Panc1 (cell line): ENCODE measurements at places on chromosomes 4 and X.

GRCh38 chrX:118367338-118367737 lies 21.4 kb downstream of the WDR44 start:
- no peak for DNase-seq

DNA sequence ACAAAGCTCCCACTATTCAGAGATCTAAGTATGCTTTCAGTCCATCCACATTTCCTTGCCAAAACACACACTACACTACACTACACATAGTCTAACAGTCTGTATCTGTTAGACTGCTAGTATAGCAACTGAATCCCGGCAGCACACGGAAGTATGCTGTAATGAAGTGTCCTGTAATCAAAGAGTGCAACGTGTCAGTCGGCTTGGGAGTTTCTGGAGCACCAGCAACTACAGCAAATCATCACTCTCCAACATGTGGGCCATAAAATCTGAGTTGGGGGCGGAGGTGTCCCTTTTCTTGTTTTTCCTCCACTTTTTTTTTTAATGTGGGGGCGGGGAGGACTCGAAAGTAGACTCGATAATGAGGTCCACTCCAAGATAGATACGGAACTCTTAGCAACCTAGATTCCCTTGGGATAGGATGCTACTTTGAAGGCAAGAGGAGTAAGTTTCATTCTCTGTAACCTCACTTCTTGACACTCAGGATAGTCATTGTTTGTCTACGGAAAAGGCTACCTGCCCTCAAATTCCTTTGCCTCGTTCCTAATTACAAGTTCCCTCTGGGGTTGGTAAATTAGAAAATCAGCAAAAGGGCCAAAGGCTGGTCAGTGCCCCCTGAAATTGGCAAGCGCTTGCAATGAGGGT lies 722 bp downstream of the SLC10A7 start:
- no peak for DNase-seq

DNA sequence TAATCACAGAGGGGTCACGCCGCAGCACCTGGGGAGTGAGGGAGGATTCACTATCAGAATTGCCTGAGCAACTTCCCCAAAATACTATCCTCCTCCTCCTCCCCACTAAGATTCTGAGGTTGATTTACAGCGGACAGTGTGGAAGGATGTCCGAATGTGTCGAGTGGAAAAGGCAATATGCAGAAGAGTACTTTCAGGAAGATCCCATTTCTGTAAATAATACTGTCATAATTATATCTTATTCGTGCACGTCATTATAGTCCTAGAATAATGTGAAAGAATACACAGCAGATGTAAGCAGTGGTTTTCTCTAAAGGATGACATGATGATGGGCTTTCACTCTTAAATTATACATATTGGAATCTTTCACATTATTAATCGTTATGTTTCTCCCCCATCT lies 149.8 kb upstream of the NOCT start:
- DNase-seq = no peak

GRCh38 chr4:155667568-155668511 lies 1.2 kb downstream of the GUCY1A1 start:
- DNase-seq = no peak

- no peak for DNase-seq
Observed at GRCh38 chr4:98521486-98521885, 136.9 kb downstream of the TSPAN5 start.
